Suprapubic skin (tissue), 4 donors: ENCODE measurements at places on chromosomes 5 and 9.

- peaks cover 10% of the 10 kb centered on the region for H3K4me1 ChIP-seq
- H3K4me3 ChIP-seq, result no peak overlapping the region
- H3K27me3 ChIP-seq, result no peaks in the 10 kb centered on the region
- no peaks in the 10 kb centered on the region for H3K36me3 ChIP-seq
Measured at GRCh38 chr9:114486205-114486963, 18.9 kb downstream of the WHRN start.

- no peak overlapping the region for H3K27ac ChIP-seq
- no peaks in the 10 kb centered on the region for H3K36me3 ChIP-seq
- H3K4me1 ChIP-seq, result no peaks in the 10 kb centered on the region
Measured at GRCh38 chr5:52269859-52270258, 517.9 kb upstream of the ITGA1 start.

DNA sequence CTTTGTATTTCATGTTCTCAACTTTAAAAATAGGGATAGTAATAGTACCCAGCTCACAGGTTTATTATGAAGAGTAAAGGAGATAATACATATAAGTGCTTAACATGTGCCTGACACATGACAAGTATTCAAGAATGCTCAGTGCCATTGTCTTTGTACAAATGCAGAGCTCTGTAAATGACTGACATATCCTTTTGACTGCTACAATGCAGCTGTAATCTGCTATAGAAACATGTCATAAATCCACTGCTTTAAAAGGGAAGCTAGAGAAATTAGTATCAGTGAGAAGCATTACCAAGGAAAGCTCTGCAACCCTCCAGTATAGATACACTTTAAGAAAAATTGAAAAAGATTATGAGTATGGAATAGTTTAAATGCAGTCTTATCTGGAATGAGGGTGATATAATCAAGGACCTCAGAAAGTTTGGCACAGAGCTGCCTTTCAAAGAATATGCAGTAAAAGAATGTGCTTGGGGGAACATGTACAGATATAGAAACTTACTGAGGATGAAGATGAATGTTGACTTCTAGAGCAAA, 17.9 kb downstream of the ERAP1 start:
- no peaks in the 10 kb centered on the region for H3K27me3 ChIP-seq
- H3K36me3 ChIP-seq, result peaks cover 33% of the 10 kb centered on the region
- no peak for DNase-seq
- H3K4me1 ChIP-seq, result no peaks in the 10 kb centered on the region

DNA sequence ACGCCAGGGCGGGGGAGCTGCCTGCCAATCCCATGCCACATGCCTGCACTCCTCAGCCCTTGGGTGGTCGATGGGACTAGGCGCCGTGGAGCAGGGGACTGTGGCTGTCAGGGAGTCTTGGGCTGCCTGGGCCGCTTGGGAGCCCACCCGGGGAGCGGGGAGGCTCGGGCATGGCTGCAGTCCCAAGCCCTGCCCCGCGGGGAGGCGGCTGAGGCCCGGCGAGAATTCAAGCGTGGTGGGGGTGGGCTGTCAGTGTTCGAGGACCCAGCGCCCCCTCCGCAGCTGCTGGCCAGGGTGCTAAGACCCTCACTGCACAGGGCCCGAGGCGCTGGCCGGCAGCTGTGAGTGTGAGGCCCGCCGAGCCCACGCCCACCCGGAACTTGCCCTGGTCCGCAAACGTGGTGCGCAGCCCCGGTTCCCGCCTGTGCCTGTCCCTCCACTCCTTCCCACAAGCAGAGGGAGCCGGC, 83.2 kb upstream of the DMRTA1 start:
- H3K27me3 ChIP-seq, result no peaks in the 10 kb centered on the region
- no peak overlapping the region for H3K27ac ChIP-seq
- H3K4me3 ChIP-seq, result no peak overlapping the region
- DNase-seq, result no peak

DNA sequence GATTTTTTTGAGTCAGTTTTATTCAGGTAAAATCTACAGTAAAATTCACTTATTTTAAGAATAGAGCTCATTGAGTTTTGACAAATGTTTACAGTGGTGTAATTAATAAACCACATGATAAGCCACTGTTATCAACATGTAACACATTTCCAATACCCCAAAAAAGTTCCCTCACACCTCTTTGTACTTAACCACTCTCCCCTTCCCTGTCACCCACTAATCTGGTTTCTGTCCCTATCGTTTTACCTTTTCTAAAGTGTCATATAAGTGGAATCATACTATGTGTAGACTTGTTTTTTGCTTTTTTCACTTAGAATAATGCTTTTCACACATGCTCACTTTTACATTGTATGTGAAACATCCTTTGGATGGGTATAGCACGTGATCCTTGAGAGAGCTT, 127.2 kb downstream of the KDM4C start:
- peaks cover 12% of the 10 kb centered on the region for H3K36me3 ChIP-seq
- H3K27me3 ChIP-seq, result no peaks in the 10 kb centered on the region
- H3K4me3 ChIP-seq, result no peak overlapping the region
- no peak overlapping the region for H3K27ac ChIP-seq
